Mammary epithelial cell (primary cell): ENCODE measurements at places on chromosomes 2 and 18.

DNA sequence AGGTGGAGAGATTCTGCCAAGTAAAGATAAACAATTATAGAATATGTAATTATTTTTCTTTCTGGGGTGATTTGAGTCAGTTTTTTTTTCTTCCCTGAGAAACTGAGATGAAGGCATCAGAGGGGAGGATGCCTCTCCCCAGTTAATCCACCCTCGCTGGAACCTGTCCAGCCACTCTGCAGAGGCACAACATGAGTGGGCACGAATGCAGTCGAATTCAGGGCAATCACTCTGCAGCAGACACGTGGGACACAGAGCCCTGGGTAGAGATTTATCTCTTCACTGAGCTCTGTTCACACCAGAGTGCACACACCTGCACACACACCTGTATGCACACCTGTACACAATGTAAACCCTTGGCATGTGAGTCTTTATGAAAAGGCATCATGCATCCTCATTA, 154.2 kb downstream of the DCDC2C start:
- DNase-seq, result no peak

GRCh38 chr2:134161170-134161547, 92.7 kb upstream of the MGAT5 start:
- DNase-seq, result no peak

DNA sequence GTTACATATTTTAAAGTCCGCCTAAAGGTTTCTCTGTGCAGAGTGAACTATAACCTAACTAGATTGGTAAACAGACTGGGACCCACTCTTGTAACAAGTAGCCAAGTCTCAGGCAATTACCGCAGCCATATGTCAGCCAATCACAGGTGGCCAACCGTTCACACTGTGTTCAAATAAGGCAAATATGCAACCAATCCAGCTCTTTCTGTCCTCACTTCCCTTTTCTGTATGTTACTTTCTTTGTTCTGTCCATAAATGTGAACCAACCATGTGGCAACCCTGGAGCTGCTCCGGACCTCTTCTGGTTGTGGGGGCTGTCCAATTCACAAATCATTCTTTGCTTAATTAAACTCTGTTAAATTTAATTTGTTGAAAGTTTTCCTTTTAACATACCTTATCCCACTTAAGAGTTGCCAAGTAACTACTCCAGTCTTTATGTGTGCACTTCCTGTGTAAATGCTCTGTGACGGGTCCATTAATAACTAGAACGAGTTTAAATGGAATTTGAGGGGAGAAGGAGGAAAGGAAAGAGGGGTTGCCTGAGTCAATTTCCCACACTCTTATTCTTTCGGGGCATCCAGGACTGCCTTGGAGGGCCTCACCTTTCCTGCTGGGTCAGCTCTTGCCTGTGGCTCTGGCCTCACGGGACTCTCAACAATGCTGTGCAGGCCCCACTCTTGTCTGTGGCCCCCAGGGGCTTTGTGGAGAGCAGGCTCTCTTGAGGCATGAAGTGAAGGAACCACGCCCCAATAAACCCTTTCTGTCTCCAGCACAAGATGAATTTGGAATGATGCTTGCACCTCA, 6.6 kb upstream of the RPL37A start:
- no peak for DNase-seq

DNA sequence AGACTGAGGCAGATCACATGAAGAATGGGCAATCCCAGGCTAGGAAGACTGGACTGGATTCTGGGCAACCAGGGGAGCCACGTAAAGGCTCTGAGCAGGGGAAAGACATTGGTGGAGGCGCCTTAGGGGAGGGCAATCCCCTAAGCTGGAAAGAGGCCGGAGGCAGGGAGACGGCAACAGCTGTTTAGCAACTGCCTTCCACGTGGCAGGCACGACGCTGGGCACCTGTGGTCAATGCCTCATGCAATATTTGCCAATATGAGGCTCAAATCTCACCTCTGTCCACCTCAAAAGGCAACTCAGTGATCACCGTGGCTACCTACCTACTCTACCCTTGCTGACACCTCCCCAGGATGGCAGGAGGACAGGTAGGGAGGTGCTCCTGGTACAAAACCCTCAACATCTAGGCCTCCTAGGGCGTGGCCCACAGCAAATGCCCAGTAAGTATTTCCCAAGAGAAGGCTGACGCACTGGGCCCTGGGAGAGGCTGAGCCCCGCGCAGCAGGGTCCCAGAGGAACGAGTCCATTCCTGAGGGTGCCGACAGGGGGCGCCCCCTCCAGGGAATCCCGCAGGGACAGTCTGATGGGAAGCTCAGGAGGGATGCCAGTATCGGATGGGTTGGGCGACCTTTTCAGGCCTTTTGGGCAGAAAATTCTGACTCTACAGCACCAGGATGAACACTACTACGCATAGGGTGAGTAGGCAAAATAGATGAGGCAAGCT, 8.9 kb downstream of the BOLA3 start:
- DNase-seq, result no peak

DNA sequence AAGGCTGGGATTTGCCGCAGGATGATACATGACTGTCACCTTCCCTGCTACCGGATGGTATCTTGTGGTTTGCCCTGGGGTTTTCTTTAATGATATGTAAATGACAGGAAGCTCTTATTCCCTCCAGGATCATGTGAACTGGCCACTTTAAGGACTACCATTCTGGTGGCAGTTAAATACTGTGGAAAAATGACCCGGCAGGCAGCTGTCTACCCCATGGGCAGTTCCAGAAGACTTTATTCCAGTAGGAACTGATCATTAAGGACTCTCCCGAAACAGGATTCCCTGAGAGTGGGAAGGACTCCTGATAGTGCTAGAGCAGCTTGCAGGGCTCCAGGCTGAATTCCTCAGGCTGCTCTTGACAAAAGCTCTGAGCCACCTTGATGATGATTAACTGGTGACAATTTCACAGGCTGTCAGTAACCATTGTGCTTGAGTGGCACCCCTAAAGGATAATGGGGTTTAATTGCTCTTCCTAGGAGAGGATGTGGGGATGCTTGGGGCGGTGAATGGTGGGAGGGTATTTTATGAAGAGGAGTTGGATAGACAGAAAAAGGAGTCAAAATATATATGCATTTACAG, 212.0 kb downstream of the CPS1 start:
- no peak for DNase-seq

DNA sequence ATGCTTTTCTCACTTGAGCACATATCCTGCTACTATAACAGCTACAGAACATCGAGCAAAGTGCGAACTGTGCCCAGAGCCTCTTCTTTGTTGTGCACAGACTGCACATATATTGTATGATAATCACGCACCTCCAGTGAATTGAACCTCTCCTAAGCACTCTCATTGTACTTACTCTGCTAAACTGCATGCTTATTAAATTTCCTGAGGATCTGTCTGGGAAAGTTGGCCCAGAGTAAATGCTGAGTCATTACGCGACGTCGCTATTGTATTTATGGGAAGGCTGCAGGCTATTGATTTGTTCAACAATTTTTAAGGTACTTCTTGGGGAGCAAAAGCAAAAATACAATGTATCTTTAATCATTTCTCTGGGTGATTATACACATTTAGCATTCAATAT, 399.6 kb upstream of the DSEL start:
- no peak for DNase-seq

DNA sequence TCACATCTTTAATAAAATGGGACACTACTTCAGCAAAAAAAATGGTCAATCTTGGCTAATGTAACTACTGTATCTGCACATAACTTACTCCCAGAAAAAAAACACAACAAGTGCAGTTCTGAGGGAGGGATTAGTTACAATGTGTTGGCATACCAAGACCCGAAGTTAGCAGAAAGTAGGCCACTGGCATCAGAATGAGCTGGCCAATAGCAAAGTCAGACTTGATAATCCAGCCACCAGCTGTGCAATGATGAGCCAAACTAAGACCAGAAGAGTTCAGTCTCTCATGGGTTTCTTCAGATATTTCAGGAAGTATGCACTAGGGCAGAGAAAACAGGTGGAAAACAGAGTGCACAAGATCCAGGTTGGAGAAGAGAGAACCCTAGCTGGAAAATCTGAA, 65.3 kb downstream of the OLA1 start:
- DNase-seq, result no peak

DNA sequence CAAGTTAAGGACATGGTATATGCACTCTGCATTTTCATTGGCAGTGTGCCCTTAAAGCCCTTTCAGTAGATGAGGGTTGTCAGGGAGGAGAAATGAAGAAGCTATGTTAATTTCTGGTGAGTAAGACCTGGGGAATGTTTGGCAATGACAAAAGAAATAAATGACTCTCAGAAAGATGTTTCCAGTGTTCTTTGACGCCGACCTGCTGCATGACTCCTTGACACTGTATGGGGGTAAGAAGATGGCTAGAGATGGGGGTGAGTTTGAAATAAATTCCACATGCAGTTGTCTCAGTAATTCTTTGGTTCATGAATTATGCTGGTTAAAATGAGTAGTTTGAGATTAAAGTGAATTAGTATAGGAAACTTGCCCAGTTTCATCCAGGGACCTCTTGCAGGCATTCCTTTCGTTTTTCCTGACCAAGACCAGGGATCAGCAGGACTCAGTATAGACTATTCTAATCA, 5.9 kb downstream of the CCDC121 start:
- DNase-seq, result peak; percentile 33

DNA sequence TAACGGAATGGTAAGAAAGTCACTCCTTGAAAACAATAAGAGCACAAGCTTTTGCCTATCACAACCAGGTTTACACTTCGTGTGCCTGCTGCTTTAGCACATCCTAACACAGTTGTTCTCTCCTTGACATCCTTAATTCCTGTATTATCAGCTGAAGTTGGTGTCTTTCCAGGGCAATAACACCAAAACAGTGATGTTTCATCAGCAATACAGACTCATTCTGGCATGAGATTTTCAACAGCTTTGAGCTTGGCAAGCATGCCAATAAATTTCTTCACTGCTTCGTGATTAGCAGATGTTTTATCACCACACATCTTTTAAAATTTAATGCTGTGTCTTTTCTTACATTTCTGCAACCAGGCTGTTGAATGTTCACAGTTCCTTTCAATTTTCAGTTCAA, 148.4 kb downstream of the EIPR1 start:
- DNase-seq, result no peak

GRCh38 chr2:48258481-48259149, 271.3 kb upstream of the STON1 start:
- DNase-seq, result no peak

- no peak for DNase-seq
Observed at GRCh38 chr2:120669121-120669952, 66.3 kb upstream of the GLI2 start.

- DNase-seq, result no peak
Observed at GRCh38 chr18:32422978-32423740, 47.5 kb downstream of the GAREM1 start.

DNA sequence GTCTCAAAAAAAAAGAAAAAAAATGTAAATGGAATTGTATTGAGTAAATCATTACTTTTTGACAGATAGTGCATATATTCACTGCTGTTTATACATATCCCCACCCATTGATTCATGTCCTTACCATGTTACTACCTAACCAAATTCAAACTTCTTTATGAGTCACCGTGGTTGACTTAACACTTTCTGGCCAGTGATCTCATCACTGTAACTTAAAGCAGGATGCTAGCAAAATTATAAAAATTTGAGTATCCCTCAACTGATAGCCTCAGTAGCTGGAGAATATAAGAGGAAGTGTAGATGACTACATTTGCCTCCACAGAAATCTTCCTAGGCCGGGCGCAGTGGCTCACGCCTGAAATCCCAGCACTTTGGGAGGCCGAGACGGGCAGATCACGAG, 13.4 kb downstream of the CNOT9 start:
- peak; percentile 71 for DNase-seq

DNA sequence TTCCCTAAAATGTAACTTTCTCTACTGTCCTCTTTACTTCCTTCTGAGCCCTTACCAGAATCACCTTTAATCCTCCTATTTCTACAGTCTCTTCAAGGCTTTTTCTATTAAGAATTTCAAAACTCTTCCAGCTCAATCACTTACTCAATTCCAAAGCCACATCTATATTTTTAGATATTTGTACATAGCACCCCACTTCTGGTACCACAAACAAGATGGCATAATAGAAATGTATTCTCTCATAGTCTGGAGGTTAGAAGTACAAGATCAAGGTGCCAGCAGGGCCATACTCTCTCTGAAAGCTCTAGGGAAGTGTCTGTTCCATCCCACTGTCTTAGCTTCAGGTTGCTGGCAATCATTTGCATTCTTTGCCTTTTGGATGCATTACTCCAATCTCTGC, 11.1 kb downstream of the ZSCAN30 start:
- no peak for DNase-seq
